ENCODE measurements at places on chromosomes 4 and X.

DNA sequence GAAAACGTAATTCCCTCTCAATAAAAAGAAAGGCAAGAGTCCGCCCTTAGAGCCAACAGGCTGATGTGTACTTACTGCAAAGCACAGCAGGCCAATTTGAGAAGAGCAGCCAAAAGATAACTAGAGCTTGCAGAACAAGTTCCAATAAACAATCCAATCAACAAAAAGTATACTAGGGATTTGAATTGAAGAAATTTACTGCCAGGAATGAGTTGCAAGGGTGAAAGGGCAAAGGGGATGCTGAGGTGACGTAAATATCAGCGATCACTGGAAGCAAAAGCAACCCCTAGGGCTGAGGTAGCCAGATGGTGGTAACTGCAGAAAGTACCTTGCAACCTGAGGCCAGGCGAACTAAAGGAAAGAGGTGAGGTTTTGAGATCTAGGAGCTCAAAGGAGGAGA lies 152.1 kb upstream of the TENM3 start:
- no peak for DNase-seq

DNA sequence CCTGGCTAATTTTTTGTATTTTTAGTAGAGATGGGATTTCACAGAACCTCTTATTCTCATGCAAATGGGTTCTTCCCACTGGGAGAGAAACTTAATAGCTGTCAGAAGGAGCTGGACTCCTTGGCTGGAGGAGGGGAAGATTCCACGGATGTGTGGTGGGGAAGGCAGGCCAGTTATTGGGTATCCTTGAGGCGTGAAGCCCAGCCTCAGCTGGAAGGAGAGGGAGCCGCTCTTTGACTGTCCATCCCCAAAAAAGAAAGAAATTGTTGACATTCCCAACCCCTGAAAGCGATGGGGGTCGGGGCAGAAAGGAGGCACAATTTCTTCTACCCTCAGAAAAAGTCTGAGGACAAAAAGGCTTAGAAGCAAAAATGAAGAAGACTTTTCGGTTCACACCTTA lies 983.1 kb upstream of the PABPC4L start:
- no peak for DNase-seq

DNA sequence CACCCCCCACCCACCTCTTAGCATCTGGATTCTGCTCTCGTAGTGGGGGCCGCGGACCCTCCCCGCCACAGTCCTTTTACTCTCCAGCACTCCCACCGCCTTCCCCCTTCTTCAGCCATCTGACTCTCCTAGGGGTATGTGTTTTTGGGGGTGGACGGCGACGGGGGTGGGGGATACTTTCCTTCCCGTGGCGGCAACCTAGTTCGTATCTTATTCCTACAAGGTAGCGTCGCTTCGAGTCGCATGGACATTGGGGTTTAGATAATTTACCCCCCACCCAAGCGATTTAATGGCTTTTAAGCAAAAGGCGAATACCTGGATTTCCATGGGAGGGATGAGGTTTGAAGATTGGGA lies 1.3 kb upstream of the BCORL1 start:
- DNase-seq: no peak

DNA sequence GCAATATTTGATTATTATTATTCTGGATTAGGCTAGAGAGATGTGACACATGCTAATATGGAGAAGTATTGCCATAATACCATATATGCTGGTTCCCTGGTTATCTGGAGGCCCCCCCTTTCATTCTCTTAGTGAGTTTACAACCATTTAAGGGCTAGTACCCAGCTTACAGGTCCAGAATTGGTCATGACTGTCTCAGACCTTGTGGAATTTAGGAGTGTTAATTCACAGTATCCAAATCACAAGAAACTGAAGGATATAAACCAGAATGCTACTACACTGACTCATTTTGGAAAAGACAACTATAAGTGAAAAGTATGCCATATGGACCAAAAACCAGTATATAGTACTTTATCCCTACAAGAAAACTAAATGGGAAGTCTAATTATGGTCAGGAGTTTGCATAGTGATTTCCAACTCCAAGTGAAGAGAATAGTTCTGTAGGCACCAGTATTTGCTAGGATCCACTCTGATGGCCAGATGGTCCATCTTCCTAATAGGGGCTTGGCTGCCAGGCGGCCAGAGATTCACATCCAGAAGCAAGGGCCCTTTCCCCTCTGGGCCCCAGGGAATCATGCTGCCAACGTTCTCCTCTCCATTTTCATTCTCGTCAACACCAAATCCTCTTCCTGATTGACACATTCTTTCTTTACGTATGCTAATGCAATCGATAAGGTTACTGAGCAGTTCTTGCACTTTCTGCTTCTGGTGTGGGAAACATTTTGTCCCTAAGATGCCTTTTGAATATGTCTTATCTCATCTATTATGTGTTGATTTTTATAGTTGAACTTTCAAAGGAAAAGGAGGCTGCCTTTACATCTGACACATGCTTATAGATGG lies 123.6 kb downstream of the SHROOM3 start:
- DNase-seq: no peak

DNA sequence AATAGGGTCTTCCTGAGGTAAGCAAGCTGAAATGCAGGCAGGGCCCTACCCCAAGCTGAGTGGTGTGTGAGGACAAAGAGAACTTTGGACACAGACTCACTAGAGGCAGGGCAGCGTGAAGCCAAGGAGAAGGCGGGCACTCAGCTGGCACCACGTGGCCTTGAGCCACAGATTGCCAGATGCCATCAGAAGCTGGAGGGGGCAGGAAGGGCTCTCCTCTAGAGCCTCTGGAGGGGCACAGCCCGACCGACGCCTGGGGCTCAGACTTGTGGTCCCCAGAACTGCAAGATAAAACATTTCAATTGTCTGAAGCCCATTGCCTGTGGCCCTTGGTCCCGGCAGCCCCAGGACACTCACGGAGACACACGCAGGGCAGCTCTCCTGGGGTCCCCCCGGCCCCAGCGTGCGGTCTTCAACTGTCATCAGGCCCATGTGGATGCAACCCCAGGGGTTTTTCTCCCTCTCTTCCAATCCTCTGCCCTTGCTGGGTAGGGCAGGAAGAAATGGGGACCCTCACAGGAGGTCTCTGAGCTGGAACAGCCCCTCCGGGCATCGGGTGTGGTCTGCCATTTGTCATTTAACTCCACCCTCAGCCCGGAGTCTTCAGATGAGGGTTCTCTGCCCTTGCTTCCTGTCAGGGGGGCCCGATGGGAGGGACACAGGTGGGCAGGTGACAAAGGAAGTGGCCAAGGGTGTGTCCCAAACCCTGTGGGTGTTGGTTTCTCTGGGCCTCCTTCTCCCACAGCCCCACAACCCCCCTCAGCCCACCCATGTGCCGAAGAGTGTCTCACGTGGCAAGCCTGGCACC lies 22.2 kb downstream of the HMX1 start:
- DNase-seq: no peak

DNA sequence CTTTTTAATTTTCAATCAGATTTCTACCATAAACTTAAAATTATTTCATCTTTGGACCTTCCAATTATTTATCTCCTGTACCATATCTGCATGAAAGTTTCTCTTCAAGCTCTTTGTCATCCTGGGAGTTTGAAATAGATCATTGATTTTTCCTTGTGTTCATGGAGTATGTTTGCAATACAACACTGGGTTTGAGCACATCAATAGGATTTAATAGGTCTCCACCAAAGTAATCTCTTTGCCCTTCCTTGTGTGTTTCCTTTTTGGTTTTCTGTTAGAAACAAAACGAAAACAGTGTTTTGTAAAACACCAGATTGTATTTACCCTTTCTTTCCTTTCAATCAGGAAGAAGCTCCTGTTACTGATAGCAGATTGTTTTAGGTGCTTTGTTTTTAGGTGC lies 11.9 kb downstream of the FMR1 start:
- no peak for DNase-seq

GRCh38 chrX:121221322-121221977 lies 174.0 kb downstream of the GLUD2 start:
- no peak for DNase-seq

DNA sequence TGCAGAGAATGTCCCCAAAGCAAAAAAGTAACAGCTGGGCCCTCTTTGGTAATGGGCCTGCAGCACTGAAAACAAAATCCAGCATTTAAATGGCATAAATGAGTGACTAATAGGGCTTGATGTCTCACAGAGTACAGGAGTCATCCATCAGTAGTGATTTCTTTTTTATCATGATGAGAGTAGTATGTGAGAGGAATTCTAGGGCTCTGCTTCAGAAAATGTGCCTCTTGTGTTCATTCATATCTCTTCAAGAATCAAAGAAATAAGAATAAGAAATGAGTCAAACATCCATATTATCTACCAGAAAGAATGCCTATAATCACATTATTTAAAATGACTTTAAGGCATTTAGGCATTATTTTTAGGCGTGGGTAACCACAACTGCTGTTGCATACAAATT lies 792.9 kb upstream of the HTR2C start:
- no peak for DNase-seq

DNA sequence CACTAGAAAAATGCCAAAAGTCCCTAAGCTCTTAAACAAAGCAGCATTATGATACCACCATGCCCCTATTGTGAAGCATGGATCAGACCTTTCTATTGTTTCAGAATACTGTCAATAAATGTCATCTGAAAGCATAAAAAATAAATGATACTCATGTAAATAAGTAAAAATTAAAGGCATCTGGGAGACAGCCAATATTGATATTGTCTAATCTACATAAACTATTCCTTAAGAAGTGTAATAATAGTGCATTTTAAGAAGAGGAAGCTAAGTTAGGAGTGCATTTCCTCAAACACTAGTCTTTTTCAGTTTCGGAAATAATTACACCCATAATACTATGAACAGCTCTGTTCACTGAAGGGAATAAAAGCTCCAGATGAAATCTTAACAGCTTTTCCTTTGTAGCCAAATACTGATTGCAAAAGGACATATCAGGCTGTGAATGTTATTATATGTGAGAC lies 181.6 kb downstream of the SPOCK3 start:
- DNase-seq: no peak

- DNase-seq: no peak
These were observed 245.5 kb downstream of the EVC2 start for GRCh38 chr4:5462896-5463295.

GRCh38 chr4:40256817-40257216 lies 60.0 kb downstream of the RHOH start:
- peak; percentile 45 for DNase-seq

DNA sequence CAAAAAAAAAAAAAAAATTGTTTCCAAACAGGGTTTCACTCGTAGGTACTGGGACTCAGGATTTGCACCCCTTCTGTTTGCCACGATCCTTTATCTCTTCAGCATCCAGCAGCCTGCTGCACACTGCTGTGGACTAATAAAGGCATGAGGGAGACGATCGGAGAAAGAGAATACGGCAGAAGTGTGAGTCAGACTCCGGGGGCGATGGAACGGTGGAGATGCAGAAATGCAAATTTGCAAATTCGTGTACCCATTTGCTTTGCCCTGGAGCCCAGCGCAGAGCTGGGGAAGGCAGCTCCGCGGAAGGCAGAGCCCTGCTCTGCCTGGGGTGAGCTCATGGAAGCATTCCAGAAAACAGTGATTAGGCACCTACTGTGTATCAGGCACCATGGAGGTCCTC lies 270.3 kb downstream of the ASMT start:
- DNase-seq: no peak
